ENCODE measurements at places on chromosomes 3 and 15.

- DNase-seq: peak; percentile 49
Measured at GRCh38 chr3:52310861-52311575, 5.1 kb upstream of the DNAH1 start.

DNA sequence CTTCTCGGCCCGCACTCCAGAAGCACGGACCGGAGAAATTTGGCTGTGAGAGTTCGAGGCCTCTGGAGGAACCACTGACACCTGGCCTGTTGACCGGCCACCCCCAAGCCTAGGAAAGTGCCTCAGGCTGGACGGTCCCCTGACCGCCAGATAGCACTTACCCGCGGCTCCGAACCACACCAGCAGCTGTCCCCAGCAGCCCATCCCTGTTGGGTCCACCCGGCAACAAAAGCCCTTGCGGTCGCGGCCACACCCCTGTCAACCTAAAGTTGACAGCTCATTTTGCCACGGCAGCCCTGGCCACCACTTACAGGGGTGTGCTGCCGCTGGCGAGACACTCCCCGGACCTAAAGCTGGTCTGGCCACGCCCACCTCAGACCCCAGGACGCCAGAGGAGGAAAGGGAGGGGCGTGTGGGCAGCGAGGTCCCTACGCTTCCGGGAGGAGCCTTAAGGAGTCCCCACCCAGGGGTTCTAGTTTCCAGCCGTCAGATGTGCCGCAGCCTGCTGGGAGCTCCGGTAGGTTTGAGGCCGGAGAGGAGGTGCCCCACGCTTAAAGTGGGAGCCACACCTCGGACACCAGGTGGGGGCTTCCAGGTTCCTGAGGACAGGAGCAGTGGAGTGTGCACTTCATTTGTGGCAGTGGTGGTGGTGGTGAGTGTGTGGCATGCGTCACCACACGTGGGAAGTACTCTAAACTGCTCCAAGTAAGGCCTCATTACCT is at the start of gene LTK:
LTK (minus strand) TSS at position 322 of the 722 bp plus-strand sequence; CDS start at position 204, 118 bp downstream.
- peak; percentile 33 for DNase-seq

GRCh38 chr3:22795917-22796316 is 407.2 kb upstream of the UBE2E2 start:
- DNase-seq: no peak

DNA sequence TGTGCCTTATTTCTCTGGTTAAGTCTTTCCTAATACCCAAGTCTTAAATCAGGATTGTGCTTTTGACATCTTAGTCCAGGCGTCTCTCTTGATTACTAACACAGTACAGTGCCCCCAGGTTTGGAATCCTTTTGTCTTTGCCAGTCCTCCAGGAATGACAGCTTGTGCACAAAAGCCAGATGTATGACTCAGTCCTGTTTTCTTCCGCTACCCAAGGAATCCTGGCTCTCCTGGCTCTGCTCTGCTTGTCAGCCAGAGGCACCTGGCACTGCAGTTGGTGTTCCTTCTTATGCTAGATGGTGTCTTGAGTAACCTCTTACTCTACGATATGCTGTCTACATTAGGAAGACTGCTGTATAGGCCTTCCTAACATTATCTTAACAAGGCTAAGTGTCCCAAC is 728.2 kb upstream of the NECTIN3 start:
- no peak for DNase-seq

- no peak for DNase-seq
Measured at GRCh38 chr3:50172626-50173220, 17.6 kb downstream of the SEMA3F start.

GRCh38 chr3:179958143-179958542 is 78.6 kb downstream of the PEX5L start:
- no peak for DNase-seq

DNA sequence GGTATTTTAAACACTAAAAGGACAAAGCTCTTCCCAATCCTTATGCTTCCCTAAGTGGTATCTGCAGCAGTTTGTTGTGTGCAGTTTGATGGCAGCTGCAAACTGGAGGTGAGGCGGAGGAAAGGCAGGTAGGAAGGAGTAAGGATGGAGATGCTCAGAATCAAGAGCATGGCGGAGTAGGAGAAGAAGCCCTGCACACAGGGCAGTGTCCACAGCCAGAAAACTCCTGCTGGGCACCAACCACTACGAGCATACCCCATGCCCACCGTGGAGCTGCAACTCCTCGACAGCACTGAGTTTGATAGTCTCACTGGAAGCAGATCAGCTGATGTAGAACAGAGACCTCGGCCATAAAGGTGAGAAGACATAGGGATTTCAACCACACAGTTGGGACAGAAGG is 30.3 kb upstream of the ESYT3 start:
- no peak for DNase-seq

DNA sequence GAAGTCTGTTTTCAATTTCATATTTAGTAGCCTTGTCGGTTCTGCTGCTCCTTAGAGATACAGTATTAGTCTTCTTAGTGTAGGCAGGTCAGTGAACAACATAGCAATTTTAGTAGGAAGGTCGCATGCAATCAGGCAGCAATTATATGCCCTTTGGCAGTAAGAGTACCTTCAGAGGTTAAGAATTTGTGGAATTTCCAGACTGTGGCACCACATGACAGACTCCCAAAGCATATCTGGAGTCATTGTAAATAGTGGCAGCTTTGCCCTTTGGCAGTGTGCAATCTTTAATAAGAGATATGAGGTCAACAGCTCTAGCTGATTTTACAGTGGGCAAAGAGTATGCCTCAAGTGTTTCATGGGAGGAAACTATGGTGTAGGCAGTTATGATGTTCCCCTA is 1532.5 kb upstream of the CADM2 start:
- no peak for DNase-seq

DNA sequence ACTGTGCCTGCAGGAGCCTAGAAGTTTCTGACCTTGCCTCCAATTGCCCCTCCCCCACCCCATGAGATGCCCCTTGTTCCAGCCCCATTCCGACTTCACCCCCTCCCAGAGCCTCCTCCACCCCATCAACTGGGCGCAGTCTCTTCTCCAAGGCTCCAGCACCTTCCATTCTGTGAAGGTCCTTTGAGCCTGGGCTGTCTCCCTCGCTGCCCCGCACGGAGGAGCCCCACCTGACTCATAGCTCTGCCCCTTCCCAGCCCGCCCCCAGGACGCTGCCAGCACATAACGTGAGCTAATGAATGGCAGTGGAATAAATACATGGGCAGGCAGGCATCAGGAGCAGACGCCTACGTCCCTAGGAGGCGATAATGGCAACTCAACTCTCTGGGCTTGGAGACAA is 113.1 kb downstream of the NUP210 start:
- DNase-seq: no peak

GRCh38 chr3:60598671-60599070 is 652.6 kb downstream of the FHIT start:
- no peak for DNase-seq

DNA sequence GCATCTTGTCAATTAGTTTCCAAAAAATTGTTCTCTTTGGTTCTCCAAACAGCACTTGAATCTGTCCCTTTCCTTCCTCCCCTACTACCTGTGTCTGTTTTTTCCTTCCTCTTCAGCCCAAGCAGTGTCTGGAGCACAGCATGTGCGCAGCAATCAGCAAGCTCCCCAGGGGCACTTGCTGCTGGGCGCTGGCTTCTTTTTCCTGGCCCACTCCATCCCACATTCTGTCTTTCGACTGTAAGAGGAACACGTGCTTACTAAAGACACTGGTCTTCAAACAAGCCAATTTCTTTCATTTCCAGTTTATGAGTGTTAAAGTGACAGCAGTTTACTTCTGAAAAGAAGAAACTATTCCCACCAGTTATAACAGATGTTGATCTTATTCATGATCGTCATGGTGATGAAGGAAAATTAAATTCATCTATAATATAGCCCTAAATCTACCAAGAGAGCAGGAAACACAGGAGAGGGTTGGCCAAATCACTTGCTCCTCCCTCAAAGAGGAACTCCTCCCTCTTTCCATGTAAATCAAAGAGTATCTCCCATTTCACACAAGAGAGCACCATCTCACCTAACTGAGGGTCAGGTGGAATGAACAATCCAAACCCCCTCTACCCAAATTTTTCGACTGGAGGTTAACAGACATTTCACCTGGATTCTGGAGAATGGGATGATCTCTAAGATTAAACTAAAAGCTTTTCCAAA is 115.4 kb downstream of the IGF2BP2 start:
- DNase-seq: no peak

DNA sequence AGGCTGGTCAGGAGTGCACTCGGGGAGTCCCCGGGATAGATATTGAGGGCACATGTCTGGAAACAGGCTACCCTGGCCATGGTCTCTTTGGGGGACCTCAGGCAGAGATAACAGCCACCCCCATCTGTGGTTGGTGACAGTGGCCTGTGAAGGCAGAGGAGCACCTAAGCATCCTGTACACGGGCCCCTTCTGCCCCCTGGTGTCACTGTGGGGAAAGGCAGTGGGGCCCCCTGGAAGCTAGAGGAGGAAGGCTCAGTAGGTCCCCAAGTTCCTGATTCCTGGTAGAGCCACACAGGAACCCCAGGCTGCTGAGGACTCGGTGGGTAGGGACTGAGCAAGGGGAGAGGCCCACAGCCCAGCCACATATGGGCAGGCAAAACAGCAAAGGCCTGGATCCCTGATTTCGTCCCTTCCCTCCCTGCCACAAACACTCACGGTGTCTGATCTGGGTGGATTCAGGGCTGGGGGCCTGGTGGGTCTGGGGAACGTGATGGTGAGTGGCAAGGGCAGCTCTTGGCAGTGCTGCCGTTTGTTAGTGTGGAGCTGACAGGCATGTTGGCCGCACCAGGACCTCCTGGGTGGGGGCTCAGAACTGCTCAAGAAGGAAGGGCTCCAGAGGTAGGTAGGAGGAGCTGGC is 14.1 kb upstream of the CXCR6 start:
- DNase-seq: peak; percentile 71

DNA sequence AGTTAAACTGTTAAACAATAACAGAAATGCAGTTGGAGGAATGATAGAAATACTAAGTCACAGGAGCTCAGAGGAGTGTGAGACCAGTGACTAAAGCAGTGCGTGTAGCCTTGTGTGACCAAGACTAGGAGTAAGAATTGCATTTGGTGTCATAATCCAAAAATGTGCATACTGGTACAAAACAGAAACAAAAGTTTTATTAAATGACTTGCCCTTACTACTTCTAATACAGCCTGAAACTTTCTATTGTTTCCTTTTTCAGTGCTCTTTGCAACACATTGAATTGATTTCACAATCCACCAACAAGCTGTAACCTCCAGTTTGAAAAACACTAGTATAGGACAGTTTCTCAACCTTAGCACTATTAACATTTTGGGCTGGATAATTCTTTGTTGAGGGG is 17.1 kb downstream of the SNX1 start:
- DNase-seq: no peak

GRCh38 chr3:23152989-23153388 is 50.1 kb upstream of the UBE2E2 start:
- no peak for DNase-seq

DNA sequence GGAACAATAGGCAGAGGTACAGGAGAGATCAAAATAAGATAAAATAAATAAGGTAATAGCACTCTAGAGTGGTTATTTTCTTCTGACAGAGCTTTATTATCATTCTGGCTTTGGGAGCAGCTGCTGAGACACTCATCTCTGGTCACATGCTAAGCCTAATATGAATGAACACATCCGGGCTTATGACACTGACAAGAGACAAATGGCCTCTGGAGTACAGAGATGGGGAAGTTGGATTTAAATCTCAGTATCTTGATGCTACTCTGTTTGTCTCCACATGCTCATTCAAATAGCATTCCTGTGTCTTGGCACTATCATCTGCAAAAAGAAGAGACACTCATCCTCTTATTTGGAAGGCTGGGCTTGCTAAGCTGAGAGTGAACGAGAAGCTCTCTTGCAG is 55.6 kb downstream of the TMEM45A start:
- no peak for DNase-seq

All from activated CD8-positive, alpha-beta memory T cell treated with anti-CD3 and anti-CD28 coated beads, Interleukin-2, amount 50 U/mL, for 4 hours (primary cell).